ENCODE measurements at places on chromosomes 3 and 15.

GRCh38 chr3:138684396-138684795 lies 75.8 kb downstream of the FAIM start:
- no peak for DNase-seq

DNA sequence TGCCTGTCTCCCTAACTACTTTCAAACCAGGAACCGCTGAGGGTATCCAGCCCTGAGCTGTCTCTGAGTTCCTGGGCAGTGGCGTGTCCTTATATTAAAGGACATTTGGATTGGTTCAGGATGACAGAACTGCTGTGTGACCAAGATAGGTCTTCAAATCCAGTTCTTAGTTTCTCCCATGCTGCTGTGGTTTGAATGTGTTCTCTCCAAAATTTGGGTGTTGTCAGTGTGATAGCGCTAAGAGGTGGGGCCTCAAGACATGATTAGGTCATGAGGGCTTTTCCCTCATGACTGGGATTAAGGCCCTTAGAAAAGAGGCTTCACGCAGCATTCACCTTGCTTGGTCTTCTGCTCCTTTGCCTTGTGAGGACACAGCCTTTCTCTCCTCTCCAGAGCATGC lies 376.5 kb upstream of the TPM1 start:
- DNase-seq: no peak

- no peak for DNase-seq
Observed at GRCh38 chr3:12222775-12223485, 64.2 kb upstream of the TIMP4 start.

DNA sequence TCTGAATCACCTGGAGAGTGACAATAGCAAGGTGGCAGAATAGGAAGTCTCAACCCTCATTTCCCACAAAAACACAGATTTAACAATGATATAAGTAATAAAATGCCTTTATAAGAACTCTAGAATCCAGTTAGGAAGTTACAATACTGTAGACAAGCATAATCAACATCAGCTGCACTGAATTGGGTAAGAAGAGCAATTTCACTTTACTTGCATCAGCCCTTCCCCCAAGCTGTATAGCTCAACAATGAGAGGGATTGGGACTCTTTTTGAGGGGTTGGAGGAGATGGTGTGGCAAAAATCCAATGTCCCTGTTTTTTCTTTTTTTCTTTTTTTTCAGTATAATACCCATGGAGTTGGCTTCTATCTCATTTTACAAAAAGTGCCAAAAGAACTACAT lies 63.1 kb downstream of the SERP1 start:
- no peak for DNase-seq

DNA sequence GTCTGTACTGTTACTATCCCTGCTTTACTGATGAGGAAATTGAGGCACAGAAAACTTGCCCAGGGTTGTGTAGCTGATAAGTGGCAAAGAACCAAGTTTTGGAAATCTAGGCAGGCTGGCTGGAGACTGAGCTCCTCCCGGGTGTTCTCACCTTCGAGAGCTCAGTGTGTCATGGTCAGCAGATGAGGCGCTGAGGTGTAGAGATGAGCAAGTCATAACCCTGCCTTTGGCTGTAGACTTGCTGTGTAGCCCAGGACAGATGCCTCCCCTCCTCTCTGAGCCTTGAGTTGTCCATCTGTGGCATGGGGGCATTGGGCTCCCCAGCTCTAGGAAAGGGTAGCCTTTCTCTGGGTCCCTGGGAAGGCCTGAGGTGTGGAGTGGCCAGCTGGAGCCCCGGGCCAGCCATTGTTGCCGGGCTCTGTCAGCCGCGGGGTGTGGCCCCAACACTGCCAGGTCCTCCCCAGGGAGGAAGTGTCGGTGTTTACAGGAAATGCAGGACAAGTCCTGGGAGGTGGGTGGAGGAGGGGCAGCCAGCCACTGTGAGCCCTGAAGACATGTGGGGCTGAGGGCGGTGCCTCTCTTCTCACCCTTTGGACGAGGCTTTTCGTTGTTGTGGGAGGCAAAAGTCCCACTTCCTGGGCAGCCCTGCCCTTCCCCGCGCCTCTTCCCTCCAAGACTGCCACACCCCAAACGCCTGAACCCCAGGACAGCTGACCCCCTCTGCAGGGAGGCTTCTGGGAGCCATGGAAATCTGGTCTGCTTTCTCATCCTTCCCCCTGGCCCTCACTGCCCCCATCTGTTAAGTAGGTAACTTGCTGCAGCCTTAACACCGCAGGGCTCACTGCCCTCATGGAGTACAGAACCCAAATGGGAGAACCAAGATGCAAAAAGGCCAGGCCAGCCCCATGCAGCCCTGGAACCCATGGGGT lies 29.1 kb downstream of the FGD5 start:
- DNase-seq: no peak

DNA sequence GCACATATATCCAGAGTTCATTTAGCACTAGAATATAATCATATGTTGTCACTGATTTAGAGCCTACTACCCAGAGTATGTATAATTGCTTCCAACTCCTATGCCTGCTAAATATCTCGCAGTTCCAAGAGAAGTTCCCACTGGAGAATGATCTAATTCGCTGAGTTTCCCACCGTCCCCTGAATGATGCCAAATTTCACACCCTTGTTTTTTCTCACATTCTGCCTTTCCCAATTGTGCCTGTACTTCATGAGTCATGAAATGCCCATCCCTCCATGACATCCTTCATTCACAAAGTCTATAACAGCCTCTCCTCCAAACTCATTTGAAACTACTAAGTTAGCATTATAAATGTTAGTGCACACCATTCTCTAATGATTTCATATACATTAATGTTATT lies 177.2 kb downstream of the CBLB start:
- DNase-seq: no peak

GRCh38 chr3:73561494-73561893 lies 63.2 kb downstream of the PDZRN3 start:
- DNase-seq: no peak

DNA sequence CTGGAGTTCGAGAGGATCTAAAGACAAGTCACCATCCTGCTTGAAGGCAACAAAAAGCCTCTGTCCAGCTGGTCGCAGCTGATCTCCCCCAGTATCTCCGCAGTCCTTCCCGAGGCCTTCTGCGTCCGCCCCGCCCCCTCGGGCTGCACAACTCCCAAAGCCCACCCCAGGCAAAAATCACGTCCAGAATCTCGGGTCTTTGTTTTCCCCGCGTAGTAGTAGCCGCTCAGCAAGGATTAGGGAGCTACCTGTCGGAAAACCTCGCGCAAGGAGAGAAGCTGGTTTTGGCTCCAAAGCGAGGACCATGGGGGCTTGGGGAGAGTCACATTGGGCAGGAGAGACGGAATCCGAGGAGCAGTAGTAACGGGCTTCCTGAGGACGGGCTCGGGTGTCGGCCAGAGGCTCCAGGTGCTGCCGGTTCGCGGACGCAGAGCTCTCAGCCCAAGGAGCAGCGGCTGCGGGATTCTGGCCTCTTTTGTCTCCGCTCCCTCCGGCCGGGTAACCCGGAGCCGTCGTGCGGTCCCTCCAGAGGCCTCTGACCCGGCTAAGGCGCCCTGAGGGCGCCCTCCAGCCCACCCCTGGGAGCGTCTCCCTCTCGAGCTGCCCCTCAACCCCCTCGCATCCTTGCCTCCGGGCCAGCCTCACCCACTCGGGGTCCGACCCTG lies 401 bp downstream of the ZSCAN29 start:
- no peak for DNase-seq

- no peak for DNase-seq
Observed at GRCh38 chr3:46272028-46272451, 29.8 kb downstream of the CCR3 start.

DNA sequence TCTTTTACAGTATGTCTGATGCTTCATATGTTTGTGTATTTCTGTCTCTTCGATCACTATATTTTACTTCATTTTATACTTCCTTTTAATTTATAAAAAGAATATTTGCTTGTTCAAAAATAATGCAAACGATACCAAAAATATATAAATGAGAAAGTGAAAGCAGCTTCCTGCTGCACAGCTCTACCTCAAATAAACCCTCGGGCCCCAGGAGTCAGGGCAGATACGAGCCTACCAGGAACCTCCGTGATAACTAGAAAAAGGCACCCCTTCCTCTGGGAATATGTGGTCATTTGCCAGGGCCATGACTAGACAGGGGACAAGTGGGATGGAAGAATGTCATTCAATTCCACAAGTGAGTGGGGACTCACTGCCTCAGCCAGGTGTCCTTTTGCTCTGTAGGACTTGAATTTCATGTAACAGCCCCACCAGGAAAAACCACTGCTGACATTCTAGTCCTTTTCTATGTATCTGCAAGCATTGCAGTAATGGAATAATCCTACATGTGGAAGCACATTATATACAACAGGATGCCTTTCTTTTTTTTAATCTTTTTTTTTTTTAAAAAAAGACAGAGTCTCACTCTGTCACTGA lies 133.3 kb downstream of the SUCLG2 start:
- DNase-seq: no peak

DNA sequence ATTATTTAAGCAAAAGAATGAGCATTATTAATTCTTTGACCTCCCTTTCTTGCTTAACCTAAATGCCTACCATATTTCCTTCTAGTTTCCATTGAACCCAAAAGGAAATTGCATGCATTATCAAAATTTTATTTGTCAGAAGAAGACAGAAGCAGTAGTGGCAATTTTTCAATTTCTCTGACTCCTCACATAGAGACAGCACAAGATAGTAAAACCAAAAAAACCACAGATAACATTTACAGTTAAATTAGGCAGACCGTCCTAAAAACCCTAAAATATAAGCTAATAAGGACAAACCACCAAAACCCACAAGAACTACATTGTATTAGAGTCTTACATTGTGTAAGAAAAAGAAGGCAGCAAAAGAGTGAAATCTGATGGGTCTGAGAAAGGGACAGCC lies 27.1 kb downstream of the GOLGB1 start:
- DNase-seq: no peak

GRCh38 chr15:81807186-81807585 lies 238.6 kb downstream of the MEX3B start:
- no peak for DNase-seq

DNA sequence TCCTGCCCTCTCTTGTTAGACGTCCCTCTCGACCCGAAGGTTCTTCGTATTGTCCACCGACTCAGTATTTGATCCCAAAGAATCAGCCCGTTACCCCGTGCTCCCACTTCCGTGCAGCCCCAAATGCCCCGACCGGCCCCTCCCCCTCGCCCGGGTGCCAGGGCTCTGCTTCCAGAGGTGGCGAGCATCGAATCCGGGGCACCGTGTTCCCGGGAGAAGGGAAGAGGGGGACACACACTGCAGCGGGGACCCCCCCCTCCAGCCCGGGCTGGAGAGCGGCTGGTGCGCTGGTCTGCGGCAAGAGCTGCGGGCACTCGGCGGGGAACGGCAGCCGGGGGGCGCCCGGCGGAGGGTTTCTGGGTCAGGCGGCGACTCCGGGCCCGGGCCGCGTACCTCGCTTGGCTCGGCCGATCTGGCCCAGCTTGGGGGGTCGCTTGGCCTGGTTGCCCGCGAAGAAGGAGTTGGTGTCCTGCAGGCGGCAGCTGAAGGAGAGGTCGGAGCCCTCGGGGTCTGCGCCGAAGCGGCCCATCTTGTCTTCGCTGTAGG lies 556 bp downstream of the CAMK2N2 start:
- DNase-seq: no peak

GRCh38 chr3:171704002-171704401 lies 106.3 kb downstream of the PLD1 start:
- DNase-seq: no peak

DNA sequence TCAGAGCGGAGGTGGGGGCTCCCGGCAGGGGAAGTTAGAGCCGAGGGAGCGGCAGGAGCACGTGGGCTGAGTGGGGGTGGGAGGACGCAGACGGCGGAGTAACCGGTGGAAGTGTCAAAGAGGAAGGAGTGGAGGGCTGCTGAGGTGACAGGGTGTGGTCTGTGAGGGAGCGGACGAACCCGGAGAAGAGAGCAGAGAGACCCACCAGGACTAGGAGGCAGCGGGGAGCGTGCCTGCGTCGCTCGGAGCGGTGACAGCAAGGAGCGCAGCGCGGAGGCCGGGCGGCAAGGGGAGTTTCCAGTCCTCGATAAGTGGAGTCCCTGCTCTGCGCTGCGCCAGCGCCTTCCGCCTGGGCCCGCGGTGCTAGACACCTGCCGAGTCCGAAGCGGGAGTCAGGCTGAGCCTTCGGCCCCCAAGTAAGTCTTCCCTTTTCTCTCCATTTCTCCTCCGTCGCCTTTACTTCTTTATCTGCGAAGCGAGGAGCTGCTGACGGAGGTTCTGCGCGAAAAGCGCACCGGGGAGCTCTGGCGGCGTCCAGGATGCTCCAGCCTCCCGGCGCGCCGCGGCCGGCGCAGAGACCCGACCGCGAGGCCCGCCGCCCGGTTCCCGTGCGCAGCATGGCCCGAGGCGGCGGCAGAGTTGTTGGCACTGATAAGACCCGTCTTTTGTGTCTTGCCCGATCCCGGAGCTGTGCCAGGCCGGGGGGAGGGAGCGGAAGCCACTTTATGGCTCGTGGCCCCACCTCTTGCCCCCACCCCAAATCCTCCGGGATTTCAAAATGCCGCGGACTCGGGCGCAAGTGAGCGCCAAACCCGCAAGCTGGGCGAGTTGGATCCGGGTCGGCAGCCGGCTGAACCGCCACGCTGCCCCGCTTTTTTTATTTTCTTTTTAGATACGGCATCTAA lies 533.0 kb upstream of the SEMA6D start:
- no peak for DNase-seq

DNA sequence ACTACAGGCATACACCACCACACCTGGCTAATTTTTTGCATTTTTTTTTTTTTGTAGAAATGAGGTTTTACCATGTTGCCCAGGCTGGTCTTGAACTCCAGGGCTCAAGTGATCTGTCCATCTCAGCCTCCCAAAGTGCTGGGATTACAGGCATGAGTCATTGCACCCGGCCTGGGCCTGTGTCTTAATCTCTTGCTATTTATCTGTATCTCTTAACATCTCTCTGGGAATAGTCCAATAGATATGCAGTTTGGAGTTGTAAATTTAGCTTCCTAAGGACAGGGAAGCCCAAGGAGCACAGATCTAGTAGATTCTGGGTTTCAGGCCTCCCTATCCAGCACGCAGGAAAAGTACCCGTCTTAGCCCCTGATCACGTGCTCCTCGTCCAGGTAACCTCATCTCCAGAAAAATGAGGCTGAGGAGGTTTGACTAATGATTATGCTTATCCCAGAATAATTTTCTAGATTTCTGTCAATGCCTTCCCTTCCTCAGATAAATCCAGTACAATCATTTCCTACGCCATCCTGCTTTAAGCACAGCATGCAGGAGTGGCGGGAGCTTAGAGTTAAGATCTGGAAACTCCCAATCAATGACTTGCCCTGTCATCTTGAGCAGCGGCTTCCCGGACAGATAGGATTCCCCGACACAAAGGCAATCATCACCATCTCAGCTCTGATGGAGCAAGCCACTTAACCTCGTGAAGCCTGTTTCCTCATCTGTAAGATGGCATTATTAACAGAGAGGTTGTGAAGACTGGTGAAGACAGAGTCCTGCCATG lies 12.3 kb upstream of the CTDSPL start:
- DNase-seq: no peak

DNA sequence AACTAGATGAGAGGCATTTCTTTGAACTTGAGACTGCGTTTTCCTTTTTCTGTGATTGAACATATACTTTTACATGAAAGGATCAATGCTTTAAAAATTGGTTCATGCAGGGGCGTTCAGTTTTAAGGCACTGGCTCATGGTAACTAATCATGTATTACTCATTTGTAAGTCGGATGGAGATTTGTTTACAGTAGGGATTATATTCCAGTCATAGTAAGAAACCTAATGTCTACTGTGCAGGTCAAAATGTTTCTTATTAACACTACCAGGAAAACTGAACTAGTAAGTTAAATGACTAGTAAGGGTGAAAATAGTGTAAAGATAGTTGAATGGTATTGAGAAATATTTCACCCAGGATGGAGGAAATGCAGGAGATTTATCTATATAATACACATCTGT lies 258.8 kb upstream of the GBE1 start:
- DNase-seq: no peak

- DNase-seq: no peak
Observed at GRCh38 chr3:11211531-11212298, 57.4 kb downstream of the HRH1 start.

GRCh38 chr15:61035311-61035710 lies 193.8 kb downstream of the RORA start:
- DNase-seq: no peak
